Regular cardiac myocyte (primary cell): ENCODE measurements at places on chromosomes 16 and 17. TPM values are rescaled to one million over a fixed set of nuclear protein-coding genes. Genes with fewer than 3 reads are reported as not detected.

The SPATA32 gene
- total RNA-seq, result under 0.01 TPM in 1 of 2 replicates, not detected in the other

The WFDC1 gene
- total RNA-seq, result 3.3 and 10.7 TPM in 2 replicates

The ALOX15 gene
- not detected in 2 replicates for total RNA-seq

The PIMREG gene
- 4.2 and 34.7 TPM in 2 replicates for total RNA-seq

The CARD14 gene
- total RNA-seq, result under 0.01 TPM in 1 of 2 replicates, not detected in the other

The WFIKKN2 gene
- total RNA-seq, result under 0.01 and 0.19 TPM in 2 replicates

The CD300LD gene
- total RNA-seq, result not detected in 2 replicates

The MPP2 gene
- 2.9 and 4.5 TPM in 2 replicates for total RNA-seq

The RMI2 gene
- 4.5 and 13.4 TPM in 2 replicates for total RNA-seq

The SPATA22 gene
- total RNA-seq, result 1.5 TPM in 1 of 2 replicates, not detected in the other

The ABCA9 gene
- total RNA-seq, result 17.8 and 70.2 TPM in 2 replicates

The CACNG4 gene
- total RNA-seq, result not detected in 2 replicates

The CMTM2 gene
- total RNA-seq, result not detected in 2 replicates

The KRT40 gene
- total RNA-seq, result not detected in 2 replicates
